CD4-positive, alpha-beta T cell treated with Interleukin-17A for 1 hour (primary cell): ENCODE measurements at places on chromosomes 6 and 20.

- DNase-seq = no peak
Observed at GRCh38 chr6:134740473-134741199, 209.3 kb downstream of the ALDH8A1 start.

GRCh38 chr6:73032586-73032985 lies 192.7 kb downstream of the KHDC1L start:
- DNase-seq = no peak

DNA sequence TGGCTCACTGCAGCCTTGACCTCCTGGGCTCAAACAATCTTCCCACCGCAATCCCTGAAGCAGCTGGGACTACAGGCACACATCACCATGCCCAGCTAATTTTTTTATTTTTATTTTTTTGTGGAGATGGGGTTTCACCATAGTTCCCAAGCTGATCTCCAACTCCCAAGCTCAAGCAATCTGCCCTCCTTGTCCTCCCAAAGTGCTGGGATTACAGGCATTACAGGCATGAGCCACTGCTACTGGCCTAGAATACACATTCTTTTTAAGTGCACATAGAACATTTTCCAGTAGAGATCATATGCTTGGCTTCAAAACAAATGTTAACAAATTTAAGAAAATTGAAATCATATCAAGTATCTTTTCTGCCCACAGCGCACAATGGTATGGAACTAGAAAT lies 176.8 kb upstream of the MARCKS start:
- DNase-seq = no peak

GRCh38 chr20:32062776-32063170 lies 10.7 kb downstream of the HCK start:
- peak; percentile 35 for DNase-seq

GRCh38 chr6:125375821-125376220 lies 74.1 kb upstream of the HDDC2 start:
- DNase-seq = no peak

DNA sequence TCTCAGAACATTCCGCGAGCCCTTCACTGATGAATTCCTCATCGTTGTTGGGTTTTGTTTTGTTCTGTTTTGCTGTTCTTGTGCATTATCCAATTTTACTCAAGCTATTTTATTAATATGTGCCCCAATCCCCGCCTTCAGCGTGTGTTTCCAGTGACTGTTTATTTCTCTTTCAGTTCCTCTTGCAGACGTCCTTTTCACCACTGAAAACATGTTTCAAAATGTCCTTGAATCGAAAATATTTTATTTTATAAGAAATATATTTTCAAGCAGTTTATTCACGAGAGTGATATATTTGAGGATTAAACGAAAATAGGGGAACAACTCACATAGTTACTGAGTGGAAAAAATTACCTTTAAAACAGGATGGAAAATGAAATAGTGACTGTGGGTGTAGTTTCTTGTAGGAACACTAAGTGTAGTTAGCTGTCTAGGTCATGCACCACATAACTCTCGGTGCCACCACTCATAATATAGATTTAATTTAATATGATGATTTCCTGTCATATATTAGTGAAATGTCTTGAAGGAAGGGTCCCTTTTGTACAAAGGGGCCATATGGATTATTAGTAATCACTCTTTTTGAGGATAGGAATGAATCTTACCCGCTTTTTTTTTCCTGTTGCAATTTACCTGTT lies 45.3 kb upstream of the HDDC2 start:
- no peak for DNase-seq
